ENCODE measurements at places on chromosomes 1 and 21.

GRCh38 chr1:87132284-87132870, 196.3 kb upstream of the LMO4 start:
- DNase-seq = no peak
- H3K4me1 ChIP-seq = peaks cover 7% of the 10 kb centered on the region
- peak overlapping the region; percentile 59 for H3K27ac ChIP-seq
- H3K27me3 ChIP-seq = no peaks in the 10 kb centered on the region
- no peaks in the 10 kb centered on the region for H3K36me3 ChIP-seq

GRCh38 chr1:27519331-27520258, 29.6 kb upstream of the WASF2 start:
- no peaks in the 10 kb centered on the region for H3K27me3 ChIP-seq
- no peak overlapping the region for H3K4me3 ChIP-seq
- no peaks in the 10 kb centered on the region for H3K36me3 ChIP-seq

DNA sequence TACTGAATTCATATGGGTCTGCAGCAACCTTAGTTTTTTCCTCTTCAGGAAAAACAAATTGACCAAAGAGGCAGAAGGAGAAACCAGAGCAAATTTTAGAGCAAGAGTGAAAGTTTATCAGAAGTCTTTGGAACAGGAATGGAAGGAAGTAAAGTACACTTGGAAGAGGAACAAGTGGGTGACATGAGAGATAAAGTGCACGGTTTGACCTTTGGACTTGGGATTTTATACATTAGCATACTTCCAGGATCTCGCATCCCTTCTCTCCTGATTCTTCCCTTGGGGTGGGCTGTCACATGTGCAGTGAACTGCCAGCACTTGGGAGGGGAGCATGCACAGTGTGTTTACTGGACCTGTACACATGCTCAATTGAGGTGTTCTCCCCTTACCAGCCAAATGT, 754.8 kb upstream of the ADAMTS5 start:
- no peaks in the 10 kb centered on the region for H3K4me1 ChIP-seq
- H3K27ac ChIP-seq = no peak overlapping the region
- no peak for DNase-seq
- no peaks in the 10 kb centered on the region for H3K27me3 ChIP-seq
- no peak overlapping the region for H3K4me3 ChIP-seq

- no peak overlapping the region for H3K27ac ChIP-seq
- DNase-seq = no peak
- H3K4me1 ChIP-seq = peaks cover 22% of the 10 kb centered on the region
- H3K4me3 ChIP-seq = no peak overlapping the region
These were observed 61.3 kb upstream of the SDC3 start for GRCh38 chr1:30969903-30970302.

DNA sequence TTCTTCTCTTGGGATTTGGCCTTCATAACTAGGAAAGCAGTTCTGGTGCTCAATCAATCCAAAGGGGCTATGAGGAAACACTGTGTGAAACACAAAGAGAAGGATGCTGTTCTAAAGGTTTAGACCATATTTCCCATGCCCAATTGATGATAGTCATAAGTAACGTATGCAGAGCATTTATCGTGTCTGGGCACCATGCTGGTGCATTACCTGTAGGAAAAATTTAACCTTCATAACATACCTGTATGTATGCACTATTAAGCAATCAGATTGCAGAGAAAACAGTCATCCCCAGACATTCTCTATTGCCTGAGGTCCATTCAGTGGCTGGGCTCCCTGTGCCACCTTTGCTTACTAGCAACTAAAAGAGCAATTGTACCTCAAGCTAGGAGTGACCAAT, 381.4 kb downstream of the PLPP3 start:
- no peak for DNase-seq
- H3K4me1 ChIP-seq = no peaks in the 10 kb centered on the region
- H3K27me3 ChIP-seq = no peaks in the 10 kb centered on the region
- no peak overlapping the region for H3K27ac ChIP-seq
- H3K36me3 ChIP-seq = no peaks in the 10 kb centered on the region

GRCh38 chr1:205455581-205456382, at the start of gene BLACAT1:
BLACAT1 (minus strand) TSS chr1:205456045.
- H3K27me3 ChIP-seq = peaks cover 22% of the 10 kb centered on the region
- peaks cover 4% of the 10 kb centered on the region for H3K4me1 ChIP-seq
- H3K27ac ChIP-seq = no peak within 1 kb of the TSS
- peak within 1 kb of the TSS; percentile 45 for H3K4me3 ChIP-seq
- no peaks in the 10 kb centered on the region for H3K36me3 ChIP-seq

GRCh38 chr1:6052543-6053205, 7.0 kb downstream of the KCNAB2 start:
- H3K27ac ChIP-seq = no peak overlapping the region
- no peaks in the 10 kb centered on the region for H3K36me3 ChIP-seq
- DNase-seq = no peak
- H3K4me3 ChIP-seq = no peak overlapping the region
- H3K4me1 ChIP-seq = no peaks in the 10 kb centered on the region

- no peaks in the 10 kb centered on the region for H3K36me3 ChIP-seq
- no peaks in the 10 kb centered on the region for H3K4me1 ChIP-seq
- H3K4me3 ChIP-seq = no peak overlapping the region
- DNase-seq = peak; percentile 16
- H3K27ac ChIP-seq = no peak overlapping the region
These were observed 40.2 kb upstream of the IFFO2 start for GRCh38 chr1:18996548-18997177.

GRCh38 chr1:94942171-94943128, 15.5 kb upstream of the CNN3 start:
- H3K36me3 ChIP-seq = no peaks in the 10 kb centered on the region
- no peak for DNase-seq

DNA sequence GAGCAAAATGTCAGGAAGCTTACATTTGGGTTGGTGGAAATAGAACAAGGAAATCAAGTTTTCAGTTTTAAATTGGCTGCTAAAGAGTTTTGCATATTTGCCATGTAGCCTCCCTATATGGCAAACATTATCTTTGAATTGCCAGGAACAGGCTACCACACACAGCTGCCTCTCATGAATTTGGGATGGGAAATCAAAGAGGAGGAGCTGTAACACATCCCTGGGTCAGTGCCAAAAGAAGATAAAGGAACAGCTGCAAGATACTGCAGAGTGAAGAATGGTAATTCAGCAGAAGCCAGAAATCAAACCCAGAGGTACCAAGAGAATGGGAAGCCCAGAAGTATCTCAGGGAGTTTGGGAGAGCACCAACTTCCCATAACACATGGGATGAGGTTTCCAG, 18.6 kb upstream of the RASAL2 start:
- DNase-seq = no peak
- no peaks in the 10 kb centered on the region for H3K4me1 ChIP-seq
- no peak overlapping the region for H3K27ac ChIP-seq

DNA sequence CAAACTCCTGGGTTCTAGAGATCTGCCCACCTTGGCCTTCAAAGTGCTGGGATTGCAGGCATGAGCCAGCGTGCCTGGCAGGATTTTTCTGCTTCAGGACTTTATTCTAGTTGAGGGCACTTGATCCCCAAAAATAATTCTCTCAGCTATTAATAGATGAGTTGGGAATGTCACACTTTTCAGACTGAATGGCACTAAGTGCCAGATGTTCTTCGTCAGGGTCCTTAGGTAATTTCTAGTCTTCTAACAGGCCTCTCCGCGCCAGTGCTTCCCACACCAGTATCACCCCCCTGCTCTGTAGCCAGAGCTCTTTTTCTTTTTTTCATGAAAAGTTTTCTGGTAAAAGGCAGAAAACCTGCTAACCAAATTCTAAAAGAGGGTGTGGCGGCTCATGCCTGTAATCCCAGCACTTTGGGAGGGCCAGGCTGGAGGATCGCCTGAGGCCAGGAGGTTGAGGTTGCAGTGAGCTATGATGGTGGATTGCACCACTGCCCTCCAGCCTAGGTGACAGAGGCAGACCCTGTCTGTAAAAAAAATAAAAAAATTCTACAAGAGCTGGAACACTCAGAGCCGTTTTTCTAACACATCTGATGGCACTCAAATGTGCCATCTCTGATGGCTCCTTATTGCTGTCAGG, 6.1 kb upstream of the SARS1 start:
- DNase-seq = no peak
- H3K4me1 ChIP-seq = no peaks in the 10 kb centered on the region
- no peaks in the 10 kb centered on the region for H3K27me3 ChIP-seq
- H3K27ac ChIP-seq = no peak overlapping the region
- no peak overlapping the region for H3K4me3 ChIP-seq

- no peak overlapping the region for H3K27ac ChIP-seq
- H3K4me1 ChIP-seq = peaks cover 8% of the 10 kb centered on the region
- no peaks in the 10 kb centered on the region for H3K27me3 ChIP-seq
These were observed 103.6 kb downstream of the PSMG1 start for GRCh38 chr21:39079617-39080016.

DNA sequence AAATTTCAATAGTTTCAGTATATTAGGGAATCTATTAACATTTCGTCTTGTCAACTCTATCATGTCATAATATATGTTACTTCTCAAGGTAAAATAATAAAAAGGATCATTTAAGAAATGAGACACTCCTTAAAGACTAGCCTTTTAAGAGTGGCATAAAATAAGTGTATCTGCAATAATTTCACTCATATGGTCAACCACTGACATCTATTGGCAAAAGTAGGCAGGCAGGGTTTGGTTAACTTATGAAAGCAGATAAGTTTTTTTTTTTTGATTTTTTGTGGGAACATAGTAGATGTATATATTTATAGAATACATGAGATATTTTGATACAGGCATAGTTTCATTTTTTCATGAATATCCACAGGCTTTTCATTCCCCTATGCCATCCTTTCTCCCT, 5.5 kb upstream of the RGS21 start:
- no peaks in the 10 kb centered on the region for H3K36me3 ChIP-seq
- H3K4me1 ChIP-seq = no peaks in the 10 kb centered on the region
- no peaks in the 10 kb centered on the region for H3K27me3 ChIP-seq
- no peak overlapping the region for H3K4me3 ChIP-seq

- DNase-seq = no peak
- H3K27me3 ChIP-seq = no peaks in the 10 kb centered on the region
- peaks cover 41% of the 10 kb centered on the region for H3K4me1 ChIP-seq
These were observed 1.7 kb upstream of the ECE1 start for GRCh38 chr1:21291964-21292363.

DNA sequence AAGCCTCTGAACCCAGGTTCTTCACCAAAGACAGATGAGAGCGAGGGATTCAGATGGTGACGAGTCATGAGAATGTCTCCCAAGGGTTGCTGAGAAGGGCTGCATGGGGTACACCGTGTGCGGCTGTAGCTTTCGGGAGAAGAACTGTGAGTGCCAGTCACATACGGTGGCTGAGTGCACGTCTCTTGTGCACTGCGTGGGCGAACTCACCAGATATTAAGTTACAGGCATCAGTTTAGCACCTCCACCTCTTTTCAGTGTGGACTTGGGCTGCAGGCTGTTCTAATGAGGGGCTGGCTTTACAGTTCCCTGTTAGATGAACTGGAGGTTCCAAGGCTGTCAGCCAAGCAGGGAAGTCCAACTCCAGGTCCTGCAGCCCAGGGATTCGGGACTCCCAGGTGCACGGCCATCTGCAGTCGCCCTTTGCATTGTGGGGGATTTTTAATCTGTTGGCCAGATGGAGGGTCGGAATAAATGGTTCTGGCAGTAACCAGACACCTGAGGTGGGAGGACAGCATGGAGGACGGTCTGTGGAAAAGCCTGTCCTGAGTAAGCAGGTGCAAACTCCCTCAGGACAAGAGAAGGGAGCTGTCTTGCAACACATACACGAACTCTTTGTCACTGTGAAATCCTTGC, 26.5 kb upstream of the AVPR1B start:
- H3K4me3 ChIP-seq = no peak overlapping the region
- DNase-seq = no peak
- H3K27ac ChIP-seq = no peak overlapping the region
- no peaks in the 10 kb centered on the region for H3K36me3 ChIP-seq

- H3K27me3 ChIP-seq = no peaks in the 10 kb centered on the region
- H3K27ac ChIP-seq = no peak overlapping the region
These were observed 27.7 kb upstream of the SLC5A9 start for GRCh38 chr1:48194801-48195200.

- H3K27ac ChIP-seq = no peak overlapping the region
- H3K4me1 ChIP-seq = no peaks in the 10 kb centered on the region
- H3K27me3 ChIP-seq = no peaks in the 10 kb centered on the region
These were observed 134.0 kb downstream of the FAM78B start for GRCh38 chr1:166032572-166033371.

GRCh38 chr1:82227306-82228095, 426.8 kb downstream of the ADGRL2 start:
- no peaks in the 10 kb centered on the region for H3K27me3 ChIP-seq
- H3K36me3 ChIP-seq = no peaks in the 10 kb centered on the region
- H3K4me1 ChIP-seq = peaks cover 10% of the 10 kb centered on the region
- H3K27ac ChIP-seq = peak overlapping the region; percentile 74
- no peak overlapping the region for H3K4me3 ChIP-seq
- DNase-seq = no peak

Measured in ascending aorta (tissue), 2 donors.